ENCODE measurements at places on chromosomes 12 and 14.

DNA sequence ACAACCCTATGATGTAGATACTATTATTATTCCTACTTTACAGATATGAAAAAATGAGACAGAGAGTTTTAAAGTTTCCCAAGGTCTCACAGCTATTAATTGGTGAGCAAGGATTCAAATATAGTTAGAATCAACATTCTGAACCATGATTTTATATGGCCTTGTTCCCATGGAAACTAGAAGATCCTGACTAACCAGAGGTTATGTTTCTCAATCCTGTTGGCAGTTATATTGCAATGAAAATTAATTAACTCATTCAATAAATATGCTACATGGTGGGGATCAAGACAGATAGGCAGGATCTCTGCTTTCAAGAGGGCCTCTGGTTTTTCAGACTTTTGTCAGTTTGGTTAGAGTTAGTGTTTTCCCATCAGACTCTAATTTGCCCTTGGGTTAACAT is 9.3 kb upstream of the FUT8 start:
- no peak for DNase-seq

GRCh38 chr12:109542014-109542413 is 31.3 kb downstream of the MMAB start:
- no peak for DNase-seq

- DNase-seq: no peak
These were observed 18.1 kb upstream of the SSPN start for GRCh38 chr12:26177283-26177682.

GRCh38 chr14:80762641-80763228 is 178.8 kb downstream of the CEP128 start:
- DNase-seq: no peak

DNA sequence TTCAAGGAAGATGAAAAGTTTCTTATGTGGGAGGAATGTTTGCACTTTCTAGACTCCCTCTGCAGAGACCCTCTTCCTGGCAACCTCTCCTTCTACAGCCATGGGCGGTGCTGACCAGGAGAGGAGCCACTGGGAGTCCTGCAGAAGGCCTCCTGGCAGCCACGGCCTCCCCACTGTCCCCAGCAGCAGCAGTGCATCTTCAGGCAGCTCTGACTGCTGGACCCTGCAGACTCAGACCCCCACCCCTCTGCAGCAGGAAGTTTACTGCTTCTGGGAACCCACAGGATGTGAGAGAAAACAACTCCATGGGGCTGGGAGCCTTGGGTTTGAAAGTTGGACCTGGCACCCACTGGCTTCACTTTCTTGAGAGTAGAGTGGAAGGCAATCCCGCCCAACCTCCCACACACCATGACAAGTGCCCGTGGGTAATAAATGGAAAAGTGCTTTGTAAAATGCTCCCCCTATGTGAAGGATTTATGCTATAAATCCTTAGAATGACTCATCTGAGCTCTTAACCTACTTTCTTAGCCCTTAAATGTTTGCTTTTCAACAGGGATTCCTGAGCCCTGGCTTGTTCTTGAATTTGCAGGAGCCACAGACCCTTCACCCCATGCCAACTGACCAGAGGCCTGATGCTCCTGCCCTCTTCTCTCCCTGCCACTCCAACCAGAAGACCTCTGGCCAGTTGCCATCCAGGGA is 37.5 kb upstream of the DDX11 start:
- no peak for DNase-seq

GRCh38 chr12:50403001-50403440 is 2.3 kb downstream of the LARP4 start:
- DNase-seq: no peak

DNA sequence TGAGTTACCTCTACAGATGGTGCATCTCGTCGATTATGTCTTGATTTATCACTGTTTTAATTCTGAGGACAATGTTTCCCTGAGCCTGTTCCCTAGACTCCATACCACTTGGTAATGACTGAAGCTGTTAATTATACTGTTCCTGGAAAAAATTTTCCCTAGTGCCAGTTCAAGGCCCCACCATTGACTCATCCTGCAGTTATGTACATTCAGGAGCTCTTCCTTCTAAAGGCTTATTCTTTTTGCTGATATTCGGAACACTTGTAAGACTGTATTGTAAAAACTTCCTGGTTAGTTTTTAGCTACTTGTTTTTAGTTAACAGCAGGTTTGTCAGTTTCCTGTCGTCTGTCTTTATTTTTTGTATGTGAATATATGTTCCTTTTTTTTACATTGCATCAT is 30.4 kb upstream of the PPP2R5E start:
- no peak for DNase-seq

GRCh38 chr12:93979189-93979588 is 169.2 kb upstream of the PLXNC1 start:
- no peak for DNase-seq

GRCh38 chr14:64934338-64934929 is 8.1 kb downstream of the GPX2 start:
- no peak for DNase-seq

GRCh38 chr12:74665690-74666089 is 128.1 kb downstream of the ATXN7L3B start:
- DNase-seq: no peak

DNA sequence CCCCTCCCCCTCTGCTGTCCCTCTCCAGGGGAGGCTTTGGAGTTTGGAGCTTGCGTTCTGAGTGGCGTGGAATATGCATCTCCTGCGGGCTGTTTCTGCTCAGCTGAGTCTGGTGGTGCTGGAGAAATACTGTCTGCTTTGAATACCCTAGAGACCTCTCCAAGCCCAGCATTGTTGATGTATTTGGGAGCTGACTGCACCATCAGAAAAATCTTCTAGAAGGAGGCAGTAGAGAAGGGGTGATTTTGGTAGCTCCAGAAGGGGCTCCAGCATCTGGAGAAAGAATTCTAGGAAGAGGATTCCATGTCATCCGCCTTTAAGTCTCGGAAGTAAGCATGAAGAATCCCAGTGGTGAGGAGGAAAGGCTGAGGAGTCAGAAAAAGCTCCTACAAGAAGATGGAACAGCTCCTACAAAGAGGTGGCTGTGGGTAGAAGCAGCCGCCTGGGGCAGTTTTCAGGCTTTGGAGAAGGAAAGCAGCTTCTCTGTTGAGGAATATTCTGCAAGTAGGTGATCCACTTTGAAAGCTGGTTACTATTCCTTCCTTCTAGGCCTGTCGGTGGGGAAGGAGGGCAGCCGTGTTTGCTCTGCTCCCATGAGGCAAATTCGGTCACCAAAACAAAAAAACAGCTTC is 9.7 kb downstream of the MLXIP start:
- no peak for DNase-seq

- DNase-seq: no peak
These were observed 26.4 kb upstream of the STAB2 start for GRCh38 chr12:103560604-103561101.

GRCh38 chr12:40988824-40989223 is 199.3 kb upstream of the PDZRN4 start:
- no peak for DNase-seq

GRCh38 chr12:68631227-68631626 is 20.5 kb downstream of the RAP1B start:
- DNase-seq: no peak

GRCh38 chr14:93319958-93320357 is 12.9 kb downstream of the BTBD7 start:
- DNase-seq: no peak

- DNase-seq: no peak
These were observed 174.3 kb upstream of the PWP1 start for GRCh38 chr12:107511292-107511691.

- DNase-seq: no peak
These were observed 47.7 kb upstream of the GRIP1 start for GRCh38 chr12:66726556-66726955.

GRCh38 chr12:47752121-47752520 is 6.6 kb downstream of the RAPGEF3 start:
- no peak for DNase-seq

DNA sequence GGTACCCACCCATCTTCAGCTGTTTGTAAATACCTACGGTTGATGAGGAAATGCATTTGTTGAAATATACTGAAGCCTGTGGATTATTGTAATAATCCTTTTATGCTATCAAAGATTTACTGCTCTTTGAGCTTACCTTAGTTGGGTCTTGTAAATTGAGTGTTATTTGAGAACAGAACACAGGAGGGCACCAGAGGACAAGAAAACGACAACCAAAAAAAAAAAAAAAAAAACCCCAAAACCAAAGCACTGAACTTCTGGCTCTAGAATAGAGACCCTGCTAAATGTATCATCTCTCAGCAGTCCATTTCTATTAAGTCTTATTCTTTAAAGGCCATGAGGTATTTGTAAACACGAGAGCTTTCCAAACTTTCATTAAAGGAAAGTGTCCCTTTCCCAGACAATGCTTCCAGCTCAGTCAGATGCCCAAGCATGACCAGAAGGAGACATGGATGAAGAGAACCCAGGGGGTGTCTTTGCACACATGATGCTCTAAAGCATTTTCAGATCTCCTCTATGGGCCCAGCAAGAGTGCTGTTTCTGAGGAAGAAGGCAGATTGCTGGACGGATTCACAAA is 763.9 kb downstream of the NRXN3 start:
- no peak for DNase-seq

DNA sequence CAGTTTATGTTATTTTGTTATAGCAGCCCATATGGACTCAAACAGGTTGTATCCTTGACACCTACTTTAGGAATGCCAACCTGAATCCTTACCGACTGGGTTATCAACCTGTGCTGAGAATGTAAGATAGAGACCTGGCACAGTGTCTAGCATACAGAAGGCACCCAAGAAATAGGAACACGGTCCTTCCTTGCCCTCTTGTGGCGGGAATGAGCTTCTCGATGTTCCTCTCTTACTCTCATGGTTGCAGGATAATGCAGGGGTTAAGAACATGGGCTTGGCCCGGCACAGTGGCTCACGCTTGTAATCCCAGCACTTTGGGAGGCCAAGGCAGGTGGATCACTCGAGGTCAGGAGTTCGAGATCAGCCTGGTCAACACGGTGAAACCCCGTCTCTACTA is 6.5 kb downstream of the C12orf43 start:
- no peak for DNase-seq

GRCh38 chr12:91353266-91353665 is 170.6 kb upstream of the DCN start:
- no peak for DNase-seq

- no peak for DNase-seq
These were observed 9.6 kb upstream of the SNAPC1 start for GRCh38 chr14:61752626-61753025.

DNA sequence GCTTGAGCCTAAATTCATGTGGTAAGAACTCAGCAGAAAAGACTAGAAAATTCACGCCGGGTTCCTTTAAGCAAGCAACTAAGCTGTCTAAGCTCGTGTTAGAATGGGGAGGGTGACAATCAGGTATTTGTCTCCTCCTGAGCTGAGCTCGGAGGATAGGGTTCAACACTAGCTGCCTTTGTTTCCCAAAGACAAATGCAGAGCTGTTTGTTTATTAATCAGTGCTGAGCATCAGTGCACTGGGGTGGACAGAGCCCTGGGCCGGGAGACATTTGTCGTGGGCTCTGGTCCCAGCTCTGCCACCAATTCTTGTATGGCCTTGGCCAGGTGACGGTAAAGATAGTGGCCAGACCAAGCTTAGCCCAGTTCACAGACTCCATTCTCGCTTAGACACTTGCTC is 43.7 kb downstream of the DEGS2 start:
- DNase-seq: no peak

DNA sequence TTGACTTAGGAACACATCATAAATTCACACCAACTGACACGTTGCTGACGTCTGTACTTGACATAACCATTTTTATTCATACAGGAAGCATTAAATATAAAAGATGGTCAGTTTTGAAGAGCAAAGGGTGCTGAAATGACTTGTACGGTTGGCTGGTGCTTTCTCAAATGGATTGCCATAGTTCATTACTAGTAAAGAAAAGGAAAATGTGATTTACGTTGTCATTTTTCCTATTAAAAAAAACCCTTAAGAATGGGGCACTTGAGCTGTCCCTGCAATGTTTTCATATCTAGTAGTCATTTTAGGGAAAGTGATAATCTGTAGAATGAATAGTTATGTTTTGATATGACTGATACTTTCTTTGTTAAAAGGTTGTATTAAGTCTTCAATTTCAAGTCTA is 22.5 kb upstream of the MANSC4 start:
- DNase-seq: no peak

- no peak for DNase-seq
These were observed 167.9 kb downstream of the PHETA1 start for GRCh38 chr12:111201036-111201435.

DNA sequence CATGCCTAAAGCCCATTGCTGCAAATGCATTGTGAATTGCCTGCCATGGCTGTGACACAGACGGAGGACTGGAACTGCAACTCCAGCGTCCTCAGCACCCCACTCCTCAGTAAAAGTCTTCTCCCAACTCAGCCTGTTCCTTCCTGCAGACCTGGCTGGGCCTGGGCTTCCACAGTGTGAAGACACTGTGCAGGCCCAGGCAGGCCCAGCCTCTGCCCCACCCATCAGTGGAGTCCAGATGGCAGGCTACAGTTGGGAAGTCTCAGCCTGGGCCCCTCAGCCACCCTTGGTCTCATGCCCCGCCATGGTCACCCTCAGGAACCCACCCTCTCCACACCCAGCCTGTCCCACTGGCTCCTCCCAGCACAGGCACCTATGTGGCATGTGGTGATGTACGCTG is 22.0 kb downstream of the VSX2 start:
- DNase-seq: no peak

DNA sequence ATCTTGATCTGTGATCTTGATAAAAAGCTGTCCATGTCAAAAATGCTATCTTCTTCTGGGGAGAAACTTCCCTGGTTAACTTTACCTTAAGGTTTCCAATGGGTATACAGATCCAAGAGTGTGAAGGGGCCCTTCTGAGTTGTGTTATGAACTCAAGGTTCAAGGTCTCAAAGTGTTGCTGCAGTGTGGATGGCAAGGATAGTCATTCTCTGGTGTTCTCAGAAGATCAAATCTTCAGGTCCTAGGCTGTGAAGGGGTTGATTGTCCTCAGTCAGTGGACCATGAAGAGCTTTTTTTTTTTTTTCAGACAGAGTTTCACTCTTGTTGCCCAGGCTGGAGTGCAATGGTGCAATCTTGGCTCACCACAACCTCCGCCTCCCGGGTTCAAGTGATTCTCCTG is 114.4 kb downstream of the SPTSSA start:
- no peak for DNase-seq

- DNase-seq: no peak
These were observed 60.7 kb downstream of the INSM2 start for GRCh38 chr14:35594616-35595015.

DNA sequence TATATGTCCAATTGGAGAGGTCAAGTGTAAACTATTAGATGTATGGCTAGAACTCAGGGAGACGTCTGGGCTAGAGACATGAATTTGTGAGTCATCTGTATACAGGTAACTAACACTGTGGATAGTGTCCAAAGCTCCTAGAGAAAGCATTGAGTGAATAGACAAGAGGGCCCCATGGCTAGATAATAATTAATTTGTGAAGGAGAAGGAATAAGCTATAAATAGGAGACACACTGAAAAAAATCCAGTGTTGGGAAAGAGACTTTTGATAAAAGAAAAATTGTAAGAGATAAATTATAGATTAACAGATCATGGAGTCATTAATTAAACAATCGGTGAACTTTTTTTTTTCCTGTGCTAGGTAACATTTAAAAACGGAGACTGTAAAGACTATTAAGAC is 326.6 kb upstream of the PRICKLE1 start:
- no peak for DNase-seq

Data from T-helper 17 cell (primary cell).